Breast epithelium (tissue), 4 donors: ENCODE measurements at places on chromosomes 16 and 17. TPM values are rescaled to one million over a fixed set of nuclear protein-coding genes. Genes with fewer than 3 reads are reported as not detected.

The TNS4 gene
- total RNA-seq: not detected

DNA sequence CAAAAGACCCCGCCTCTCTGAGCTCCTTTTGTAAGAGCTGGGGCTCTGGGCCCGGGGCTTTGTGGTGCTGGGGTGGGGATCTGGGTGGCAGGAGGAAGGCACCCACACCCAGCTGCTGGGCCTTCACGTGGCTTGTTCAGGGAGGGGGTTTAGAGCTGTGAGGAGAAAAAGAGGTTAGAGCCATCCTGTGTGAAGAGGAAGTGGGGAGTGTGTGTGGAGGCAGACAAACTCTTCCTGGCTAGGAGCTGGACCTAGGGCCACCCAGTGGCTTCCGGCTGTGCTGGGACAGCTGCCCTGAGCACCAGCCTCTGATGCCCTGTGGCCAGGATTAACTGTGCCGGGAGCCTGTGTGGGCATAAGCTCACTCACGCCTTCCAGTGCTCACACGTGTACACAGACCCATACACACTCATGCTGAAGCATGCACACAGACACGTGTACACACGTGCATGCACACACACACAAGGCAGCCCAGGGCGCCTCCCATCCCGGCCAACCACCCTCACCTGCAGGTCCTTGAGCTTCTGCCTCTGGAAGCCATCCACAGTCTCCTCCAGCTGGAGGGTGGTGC is 7.4 kb downstream of the CIBAR2 start:
- DNase-seq: no peak
- H3K4me3 ChIP-seq: no peak overlapping the region
- no peaks in the 10 kb centered on the region for H3K27me3 ChIP-seq

DNA sequence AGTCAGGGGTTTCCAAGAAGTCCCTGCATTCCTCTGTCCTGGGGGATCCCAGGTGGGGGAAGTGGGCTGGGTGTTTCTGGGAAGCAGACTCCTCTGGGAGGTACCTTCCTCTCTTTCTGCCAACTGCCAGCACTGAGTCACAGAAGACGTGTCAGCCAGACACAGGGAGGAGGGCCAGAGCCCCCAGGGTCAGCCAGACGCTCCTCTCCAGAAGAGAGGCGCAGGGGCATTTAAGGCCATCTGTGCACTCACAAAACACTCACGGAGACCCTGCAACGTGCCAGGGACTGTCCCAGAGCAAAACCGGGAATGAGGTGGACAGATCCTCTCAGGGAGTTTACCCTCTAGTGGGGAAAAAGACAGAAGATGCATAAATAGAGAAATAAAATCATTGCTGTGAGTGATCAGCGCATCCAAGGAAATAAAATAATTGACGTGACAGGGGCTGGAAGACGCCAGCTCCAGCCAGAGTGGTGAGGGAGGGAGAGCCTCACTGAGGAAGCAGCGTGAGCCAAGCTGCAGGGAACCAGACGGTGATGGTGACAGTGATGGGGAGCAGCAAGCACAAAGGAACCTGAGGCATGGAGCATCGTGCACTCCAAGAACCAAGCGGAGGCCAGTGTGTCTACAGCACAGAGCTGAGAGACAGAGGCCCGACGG is 105.4 kb downstream of the ZNF423 start:
- no peaks in the 10 kb centered on the region for H3K27me3 ChIP-seq
- no peaks in the 10 kb centered on the region for H3K36me3 ChIP-seq
- H3K4me3 ChIP-seq: no peak overlapping the region
- H3K4me1 ChIP-seq: no peaks in the 10 kb centered on the region
- no peak for DNase-seq

The CCL22 gene
- 0.15 TPM for total RNA-seq

GRCh38 chr16:85635545-85636140 is 22.5 kb downstream of the GSE1 start:
- no peak overlapping the region for H3K4me3 ChIP-seq
- H3K27me3 ChIP-seq: no peaks in the 10 kb centered on the region
- peak overlapping the region; percentile 40 for H3K27ac ChIP-seq
- H3K36me3 ChIP-seq: no peaks in the 10 kb centered on the region
- H3K4me1 ChIP-seq: no peaks in the 10 kb centered on the region

The PRRT2 gene
- total RNA-seq: 3.9 TPM

The MYCBPAP gene
- 1.3 TPM for total RNA-seq

The KRT26 gene
- total RNA-seq: not detected

The TBX21 gene
- total RNA-seq: 1.0 TPM

DNA sequence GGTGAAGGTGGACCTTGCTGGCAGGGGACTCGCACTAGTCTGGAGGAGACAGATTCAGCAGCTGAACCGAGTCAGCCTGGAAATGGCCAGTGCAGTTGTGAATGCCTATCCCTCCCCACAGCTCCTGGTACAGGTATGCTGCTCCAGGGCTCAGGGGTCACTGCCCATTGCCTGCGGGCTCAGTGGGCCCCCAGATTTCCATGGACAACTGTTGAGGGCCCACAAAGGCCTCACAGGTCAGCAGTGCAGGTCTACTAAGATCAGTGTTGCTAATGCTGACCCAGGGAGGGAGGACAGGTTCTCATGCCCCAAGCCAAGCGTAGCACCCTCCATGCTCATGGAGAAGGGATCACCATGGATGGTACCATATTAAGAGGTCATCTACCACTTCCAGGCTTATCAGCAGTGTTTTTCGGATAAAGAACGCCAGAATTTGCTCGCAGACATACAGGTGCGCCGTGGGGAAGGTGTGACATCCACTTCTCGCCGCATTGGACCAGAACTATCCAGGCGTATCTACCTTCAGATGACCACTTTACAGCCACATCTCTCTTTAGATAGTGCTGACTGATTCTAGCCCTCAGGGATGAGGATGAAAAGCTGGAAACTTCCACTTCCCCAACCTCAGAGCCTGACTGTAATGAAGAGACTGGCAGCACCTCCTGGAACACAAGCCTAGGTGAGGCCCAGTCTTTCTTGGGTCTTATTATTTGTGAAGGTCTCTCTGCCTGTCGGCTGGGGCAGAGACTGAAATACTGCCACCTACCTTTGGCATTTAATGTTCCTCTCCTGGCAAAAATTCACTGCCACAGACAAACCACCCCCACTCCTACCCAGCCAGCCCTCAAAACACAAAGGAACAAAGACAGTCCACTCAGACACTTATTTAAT is 7.6 kb downstream of the EME1 start:
- no peaks in the 10 kb centered on the region for H3K4me1 ChIP-seq
- peaks cover 12% of the 10 kb centered on the region for H3K36me3 ChIP-seq
- H3K27ac ChIP-seq: no peak overlapping the region
- no peaks in the 10 kb centered on the region for H3K27me3 ChIP-seq

GRCh38 chr16:46922239-46922638 is 38.1 kb downstream of the GPT2 start:
- H3K36me3 ChIP-seq: no peaks in the 10 kb centered on the region
- DNase-seq: no peak
- no peaks in the 10 kb centered on the region for H3K27me3 ChIP-seq
- H3K4me3 ChIP-seq: no peak overlapping the region
- H3K27ac ChIP-seq: no peak overlapping the region
- H3K4me1 ChIP-seq: peaks cover 3% of the 10 kb centered on the region

DNA sequence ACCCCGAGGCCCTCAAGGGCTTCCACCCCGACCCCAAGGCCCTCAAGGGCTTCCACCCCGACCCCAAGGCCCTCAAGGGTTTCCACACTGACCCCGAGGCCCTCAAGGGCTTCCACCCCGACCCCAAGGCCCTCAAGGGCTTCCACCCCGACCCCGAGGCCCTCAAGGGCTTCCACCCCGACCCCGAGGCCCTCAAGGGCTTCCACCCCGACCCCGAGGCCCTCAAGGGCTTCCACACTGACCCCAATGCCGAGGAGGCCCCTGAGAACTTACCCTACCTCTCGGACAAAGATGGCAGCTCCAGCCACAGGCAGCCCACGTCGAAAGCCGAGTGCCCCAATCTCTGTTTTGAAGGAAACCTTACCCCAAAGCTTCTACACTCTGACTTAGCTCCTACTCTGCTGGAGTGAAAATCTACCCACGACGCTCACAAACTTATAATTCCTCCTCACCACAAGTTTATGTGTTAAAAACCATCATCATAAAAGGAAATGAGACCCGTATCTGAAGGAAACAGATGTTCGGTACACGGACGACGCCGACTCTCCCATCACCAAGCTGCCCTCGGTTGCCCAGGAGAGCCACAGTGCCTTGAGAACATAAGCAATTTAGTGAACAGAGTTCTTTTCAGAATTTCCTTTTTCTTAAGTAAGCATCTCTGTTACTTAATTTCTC is 61.2 kb upstream of the RPH3AL start:
- H3K27ac ChIP-seq: no peak overlapping the region
- H3K4me3 ChIP-seq: no peak overlapping the region
- H3K36me3 ChIP-seq: no peaks in the 10 kb centered on the region

The CARD14 gene
- total RNA-seq: 0.32 TPM

DNA sequence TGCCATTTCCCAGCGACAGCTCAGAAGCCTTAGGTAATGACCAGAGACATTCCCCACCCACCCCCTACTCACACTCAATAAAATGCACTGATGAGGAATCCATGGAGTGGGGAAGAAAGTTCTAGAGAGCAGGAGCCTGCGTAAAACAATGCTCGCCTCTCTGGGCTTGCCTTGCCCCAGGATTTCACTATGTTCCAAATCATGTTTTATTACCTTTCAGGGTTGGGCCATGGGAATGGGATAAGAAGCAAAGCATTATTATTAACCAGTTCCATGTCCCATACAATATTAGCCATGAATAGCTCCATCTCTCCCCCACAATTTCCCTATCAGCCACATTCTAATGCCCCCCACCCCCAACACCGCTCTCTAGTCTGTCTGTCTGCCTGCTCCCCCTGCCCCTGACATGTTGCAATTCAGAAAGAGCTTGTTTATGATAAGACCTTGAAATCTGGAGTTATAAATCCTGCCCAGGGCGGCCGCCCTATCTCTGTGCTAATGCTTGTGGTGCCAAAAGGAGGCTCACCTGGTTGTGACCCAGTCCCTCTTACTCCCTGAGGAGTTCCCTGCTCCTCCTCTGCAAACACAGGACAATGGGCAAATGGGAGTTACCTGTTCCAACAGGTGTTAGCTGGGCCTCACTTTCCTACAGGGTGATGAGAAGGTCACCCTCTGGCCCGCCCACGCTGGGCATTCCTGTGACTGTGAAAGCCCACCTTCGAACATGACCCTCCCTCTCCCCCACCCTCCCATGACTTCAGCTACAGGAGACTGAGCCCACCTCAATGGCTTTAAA is 28.0 kb upstream of the DDX52 start:
- no peaks in the 10 kb centered on the region for H3K36me3 ChIP-seq
- H3K4me1 ChIP-seq: no peaks in the 10 kb centered on the region

DNA sequence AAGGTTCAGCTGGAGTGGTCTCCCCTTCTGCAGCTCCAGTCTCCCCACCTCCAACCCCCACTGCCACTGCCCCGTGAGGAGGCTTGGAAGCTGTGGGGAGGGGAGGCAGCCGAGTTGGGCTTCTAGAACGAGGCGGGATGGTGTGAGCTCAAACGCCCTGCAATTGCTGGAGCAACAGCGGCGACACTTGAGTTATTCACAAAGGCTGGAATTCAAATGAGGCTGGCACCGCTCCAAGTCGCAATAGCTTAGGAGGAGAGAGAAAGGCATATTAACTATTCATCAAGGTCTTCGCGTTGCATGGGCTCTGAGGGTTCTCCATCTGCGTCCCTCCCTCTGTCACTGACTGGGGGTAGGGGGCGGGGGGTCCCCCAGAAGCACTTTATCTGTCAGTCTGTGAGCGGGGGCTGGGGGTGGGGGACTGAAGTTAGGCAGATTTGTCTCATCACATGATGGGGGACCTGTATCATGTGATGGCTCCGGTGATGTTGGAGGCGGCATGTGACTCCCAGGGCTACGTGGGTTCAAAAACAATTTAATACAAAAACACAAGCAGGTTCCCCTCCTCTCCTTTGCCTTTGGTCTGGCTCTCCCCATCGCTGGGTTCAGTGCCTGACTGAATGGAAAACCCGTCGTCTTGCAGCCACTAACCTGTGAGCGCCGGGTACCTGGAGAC is 70.5 kb downstream of the RBBP6 start:
- peak overlapping the region; percentile 18 for H3K4me3 ChIP-seq
- H3K36me3 ChIP-seq: no peaks in the 10 kb centered on the region
- DNase-seq: peak; percentile 53
- H3K27ac ChIP-seq: no peak overlapping the region

The DNAAF8 gene
- total RNA-seq: 1.8 TPM

DNA sequence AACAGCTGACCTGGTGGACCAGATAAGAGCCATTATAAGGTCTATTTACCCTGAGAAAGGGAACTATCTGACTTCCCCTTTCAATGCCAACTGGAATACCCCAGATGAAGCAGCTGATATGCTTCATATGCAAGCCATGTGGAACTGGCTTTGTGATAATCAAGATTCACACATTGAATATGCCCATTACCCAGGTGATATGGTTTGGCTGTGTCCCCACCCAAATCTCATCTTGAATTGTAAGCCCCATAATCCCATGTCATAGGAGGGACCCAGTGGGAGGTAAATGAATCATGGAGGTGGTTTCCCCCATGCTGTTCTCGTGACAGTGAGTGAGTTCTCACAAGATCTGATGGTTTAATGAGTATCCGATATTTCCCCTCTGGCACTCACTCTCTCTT is 42.1 kb downstream of the IKZF3 start:
- H3K36me3 ChIP-seq: no peaks in the 10 kb centered on the region
- no peak overlapping the region for H3K4me3 ChIP-seq
- H3K27ac ChIP-seq: no peak overlapping the region
